Tongue (tissue), 3 donors: ENCODE measurements at places on chromosomes 6 and 20.

DNA sequence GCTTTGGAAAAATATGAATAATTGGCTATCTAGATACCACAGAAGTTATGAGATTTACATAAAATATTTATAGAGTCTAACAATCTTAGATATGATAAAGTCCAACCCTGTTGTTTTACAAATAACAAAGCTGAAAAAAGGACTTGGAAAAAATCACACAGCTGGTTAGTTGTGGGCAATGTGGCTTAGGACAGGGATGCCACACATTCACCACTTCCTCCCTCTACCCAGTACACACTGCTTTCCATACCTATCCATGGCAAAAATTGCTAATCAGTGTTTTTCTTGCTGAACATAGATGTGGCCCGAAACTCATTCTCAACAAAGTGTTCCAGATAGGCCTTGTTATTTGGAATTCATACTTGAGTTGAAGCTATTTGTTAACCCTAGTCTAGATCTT, 147.3 kb upstream of the BMP5 start:
- DNase-seq: no peak

DNA sequence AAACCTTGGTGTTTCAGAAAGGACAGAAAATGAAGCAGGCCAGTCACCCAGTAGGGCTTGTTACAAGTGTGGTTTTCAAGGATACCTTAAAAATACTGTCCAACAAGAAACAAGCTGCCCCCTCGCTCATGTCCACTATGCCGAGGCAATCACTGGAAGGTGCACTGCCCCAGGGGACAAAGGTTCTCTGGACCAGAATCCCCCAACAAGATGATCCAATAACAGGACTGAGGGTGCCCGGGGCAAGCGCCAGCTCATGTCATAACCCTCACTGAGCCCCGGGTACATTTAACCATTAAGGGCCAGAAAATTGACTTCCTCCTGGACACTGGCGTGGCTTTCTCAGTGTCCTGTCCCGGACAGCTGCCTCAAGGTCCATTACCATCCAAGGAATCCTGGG, 6.6 kb upstream of the NT5DC1 start:
- DNase-seq: no peak

DNA sequence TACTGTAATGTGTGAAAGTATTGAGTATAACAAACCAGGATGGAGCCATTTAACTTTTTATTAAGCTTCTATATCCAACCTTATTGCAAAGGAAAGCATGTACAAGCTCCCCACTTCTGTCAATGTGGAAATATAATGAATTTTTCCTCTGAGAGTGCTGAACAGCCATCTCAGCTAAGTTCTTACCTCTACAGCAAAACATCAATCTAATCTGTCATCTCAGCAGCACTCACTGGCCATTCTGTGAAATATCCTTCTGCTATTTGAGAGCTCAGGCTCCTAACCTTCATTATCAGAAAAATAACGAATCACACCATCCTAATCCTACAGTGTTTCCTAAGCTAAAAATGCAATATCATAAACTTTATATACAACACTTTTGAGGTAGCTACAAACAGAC, 194.0 kb upstream of the RNF217 start:
- no peak for DNase-seq

- peak; percentile 25 for DNase-seq
Observed at GRCh38 chr6:6331946-6332601, 11.6 kb upstream of the F13A1 start.

- DNase-seq: no peak
Observed at GRCh38 chr6:36374972-36375371, 12.5 kb downstream of the ETV7 start.

DNA sequence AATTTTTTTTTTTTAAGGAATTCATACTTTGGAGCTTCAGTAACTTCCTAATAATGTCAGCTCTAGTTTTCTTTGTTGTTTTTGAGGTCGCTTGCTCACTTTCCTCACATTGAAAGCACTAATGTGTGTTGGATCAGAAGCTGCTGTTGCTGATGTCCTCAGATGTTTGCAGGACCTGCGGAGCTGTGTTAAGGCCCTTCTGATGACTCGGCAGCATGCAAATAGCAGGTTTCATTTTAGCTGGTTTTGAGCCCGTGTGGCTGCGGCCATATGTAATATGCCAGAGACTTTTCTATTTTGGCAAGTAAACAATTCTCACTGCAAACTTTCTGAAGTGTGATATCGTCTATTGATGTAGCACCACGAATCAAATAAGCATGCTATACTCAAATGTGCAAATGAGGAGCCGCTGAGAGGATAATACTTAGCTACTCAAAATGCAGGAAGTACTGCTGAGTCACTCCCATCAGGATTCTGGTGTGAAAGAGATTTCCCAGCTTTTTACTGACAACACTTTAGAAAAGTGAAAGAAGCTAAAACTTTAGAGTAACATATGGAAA, 187.8 kb downstream of the SASH1 start:
- no peak for DNase-seq

- DNase-seq: no peak
Observed at GRCh38 chr6:64497634-64498033, 862.0 kb downstream of the PHF3 start.

DNA sequence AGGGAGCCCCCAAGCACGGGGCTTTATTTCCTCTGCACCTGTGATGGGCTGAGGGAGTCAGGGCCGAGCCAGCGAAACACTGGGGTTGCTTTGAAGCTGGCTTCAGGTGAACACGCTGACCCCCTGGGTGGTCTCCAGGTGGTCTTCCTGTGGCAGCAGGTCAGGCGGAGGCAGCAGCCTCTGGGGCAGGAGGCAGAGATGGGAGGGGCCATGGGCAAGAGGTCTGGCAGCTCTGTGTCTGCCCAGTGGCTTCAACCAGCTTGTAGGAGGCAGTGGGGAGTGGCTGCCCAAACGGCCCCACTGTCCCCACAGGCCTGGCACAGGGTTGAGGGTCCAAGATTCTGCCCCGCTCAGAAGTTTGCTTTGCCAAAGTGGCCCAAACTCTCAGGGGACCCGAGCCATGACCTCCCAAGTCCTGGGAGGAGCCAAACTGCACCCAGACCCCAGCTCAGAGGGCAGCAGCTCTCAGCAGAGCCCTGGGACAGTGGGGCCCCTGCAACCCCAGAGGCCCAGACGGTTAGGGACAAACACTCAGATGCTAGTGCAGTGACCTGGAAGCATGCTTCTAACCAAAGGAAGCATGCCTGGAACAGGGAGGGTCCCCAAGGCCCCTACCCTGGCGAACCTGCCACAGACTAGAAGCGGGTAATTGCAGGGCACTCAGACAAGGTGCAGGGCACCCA, 15.3 kb downstream of the NTSR1 start:
- DNase-seq: no peak

GRCh38 chr6:2839982-2840748, 1.5 kb downstream of the SERPINB1 start:
- peak; percentile 64 for DNase-seq

GRCh38 chr6:150878347-150879213, 13.1 kb downstream of the MTHFD1L start:
- DNase-seq: no peak
